Stimulated activated CD8-positive, alpha-beta memory T cell treated with anti-CD3 and anti-CD28 coated beads, Interleukin-4, amount 100 ng/mL, for 24 hours (primary cell): ENCODE measurements at places on chromosomes 12 and 14.

DNA sequence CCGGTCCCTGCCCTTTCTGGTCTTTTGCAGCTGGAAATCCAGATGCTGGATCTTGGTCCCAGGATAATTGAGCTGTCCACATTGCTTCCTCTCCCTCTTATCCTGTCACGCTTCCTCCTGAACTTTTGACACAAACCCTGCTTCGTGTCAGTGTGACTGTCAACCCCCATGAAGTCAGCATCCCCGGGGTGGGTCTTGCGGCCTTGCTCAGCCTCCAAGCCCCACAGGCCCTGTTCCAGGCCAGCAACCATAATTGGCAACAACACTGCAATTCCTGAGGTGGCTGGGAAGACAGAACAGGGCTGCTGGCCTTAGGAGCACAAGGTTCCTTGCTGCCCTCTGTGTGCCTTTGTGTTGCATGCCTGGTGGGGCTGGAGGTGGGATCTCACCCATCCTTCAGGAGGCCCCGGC is 74.9 kb downstream of the NTF3 start:
- no peak for DNase-seq

GRCh38 chr14:82854901-82855300 is 1321.2 kb upstream of the SEL1L start:
- DNase-seq, result no peak

GRCh38 chr12:56267443-56268071 is 815 bp downstream of the COQ10A start:
- no peak for DNase-seq

DNA sequence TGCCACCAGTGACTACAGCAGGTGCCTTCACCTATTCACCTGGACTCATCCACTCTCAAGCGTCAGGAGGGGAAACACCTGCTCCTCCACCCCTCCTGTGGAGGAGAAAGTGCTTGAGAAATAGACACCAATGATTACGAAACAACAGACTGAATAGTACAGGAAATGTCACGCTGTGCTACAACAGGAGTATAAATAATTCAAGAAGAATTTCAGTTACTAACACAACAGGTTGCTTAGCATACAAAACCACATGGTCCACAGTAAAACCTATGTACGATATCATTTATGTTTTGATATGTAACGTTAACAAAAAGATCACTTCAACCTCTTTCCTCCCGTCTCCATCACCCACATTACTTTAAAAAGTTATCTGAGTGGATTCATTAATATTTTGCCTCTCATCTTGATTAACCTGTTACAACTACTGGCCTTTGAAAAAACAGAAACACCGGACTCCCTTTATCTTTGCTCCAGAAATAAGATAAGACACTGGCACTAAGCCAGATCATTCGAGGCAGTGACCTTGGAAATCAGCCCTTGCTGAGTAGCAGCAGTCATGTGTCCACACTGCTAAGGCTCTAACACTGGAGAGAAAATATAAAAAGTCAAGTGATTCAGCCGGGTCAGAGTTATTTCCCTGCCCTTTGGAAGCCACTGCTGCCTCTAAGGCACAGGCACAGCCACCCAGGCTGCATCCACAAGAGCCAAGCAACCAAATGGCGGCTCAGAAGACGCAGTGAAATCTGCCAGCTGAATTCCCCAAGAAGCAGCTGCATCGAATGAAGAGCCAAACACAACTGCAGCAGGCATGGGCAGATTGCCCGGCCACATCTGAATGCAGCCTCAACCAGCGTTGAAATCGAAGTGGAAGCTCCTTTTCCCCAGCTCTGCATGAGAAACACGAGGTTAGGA is 40.9 kb downstream of the NT5DC3 start:
- no peak for DNase-seq

GRCh38 chr12:65868133-65868705 is 43.9 kb downstream of the HMGA2 start:
- no peak for DNase-seq

DNA sequence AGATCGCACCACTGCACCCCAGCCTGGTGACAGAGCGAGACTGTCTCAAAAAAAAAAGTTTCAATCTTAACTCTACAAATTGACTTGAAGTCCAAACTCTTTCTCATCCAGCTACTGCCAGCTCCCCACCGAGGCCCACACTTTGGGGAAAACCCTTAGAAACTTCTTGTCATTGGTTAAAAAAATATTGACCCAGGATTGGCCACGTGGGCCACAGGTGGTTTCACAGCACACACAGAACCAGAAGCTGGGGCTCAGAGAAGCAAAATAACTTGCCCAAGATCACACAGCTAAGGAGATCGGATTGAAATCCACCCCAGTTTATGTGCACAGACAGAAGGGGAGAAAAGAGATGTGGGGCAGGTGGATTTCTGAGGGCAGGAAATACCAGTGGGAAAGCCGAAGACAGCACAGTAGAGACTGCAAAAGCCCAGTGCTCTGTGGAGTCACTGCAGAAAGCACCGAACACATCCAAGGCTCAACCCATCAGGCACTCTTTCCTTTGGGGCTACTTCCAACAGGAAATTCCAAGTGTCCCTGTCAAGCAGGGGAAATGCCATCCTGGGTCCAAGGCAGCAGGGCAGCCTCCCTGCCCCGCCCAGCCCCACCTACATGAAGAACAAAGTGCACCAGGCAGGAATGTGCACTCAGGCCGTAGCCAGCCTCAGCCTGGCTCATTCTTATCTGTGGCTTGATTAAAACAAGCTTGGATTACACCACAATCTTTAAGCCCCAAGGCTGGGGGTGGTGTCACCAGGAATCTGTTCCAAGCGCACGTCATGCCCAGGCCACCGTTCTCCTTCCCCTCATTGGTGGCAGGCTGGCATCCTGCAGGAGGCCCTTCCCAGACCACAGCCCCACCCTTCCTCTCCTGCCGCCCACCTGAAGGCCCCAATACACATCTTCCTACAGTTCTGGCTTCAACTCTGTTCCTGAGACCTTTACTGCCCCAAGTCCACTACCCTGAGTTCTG is 72.5 kb downstream of the ITPK1 start:
- DNase-seq, result no peak

DNA sequence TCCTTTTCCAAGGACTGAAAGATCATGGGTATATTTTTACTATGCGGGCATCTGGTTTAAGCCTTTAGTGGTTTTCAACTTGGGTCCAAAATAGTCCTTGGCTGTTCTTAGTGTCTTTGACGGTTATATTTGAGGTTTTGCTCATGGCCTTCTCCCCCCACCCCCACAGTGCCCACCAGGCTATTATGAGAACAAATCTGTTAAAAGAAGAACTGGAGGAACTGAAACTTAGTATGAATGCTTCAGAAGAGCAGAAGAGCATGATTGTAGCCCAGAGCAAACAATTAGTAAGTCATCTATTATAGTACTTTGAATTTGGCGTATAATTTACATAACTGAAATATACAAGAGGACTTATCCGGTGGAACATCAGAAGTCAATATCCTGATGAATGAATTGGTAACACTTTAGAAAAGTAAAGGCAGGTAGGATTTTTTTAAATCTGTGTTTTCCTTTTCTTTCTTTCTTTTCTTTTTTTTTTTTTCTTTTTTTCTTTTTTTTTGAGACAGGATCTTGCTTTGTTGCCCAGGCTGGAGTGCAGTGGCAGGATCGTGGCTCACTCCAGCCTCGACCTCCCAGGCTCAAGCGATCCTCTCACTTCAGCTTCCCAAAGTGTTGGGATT is 71.8 kb upstream of the BCAT1 start:
- no peak for DNase-seq
